Activated T-cell treated with anti-CD3 and anti-CD28 coated beads, Interleukin-2, amount 50 U/mL, for 72 hours (primary cell): ENCODE measurements at places on chromosomes 2 and 18.

DNA sequence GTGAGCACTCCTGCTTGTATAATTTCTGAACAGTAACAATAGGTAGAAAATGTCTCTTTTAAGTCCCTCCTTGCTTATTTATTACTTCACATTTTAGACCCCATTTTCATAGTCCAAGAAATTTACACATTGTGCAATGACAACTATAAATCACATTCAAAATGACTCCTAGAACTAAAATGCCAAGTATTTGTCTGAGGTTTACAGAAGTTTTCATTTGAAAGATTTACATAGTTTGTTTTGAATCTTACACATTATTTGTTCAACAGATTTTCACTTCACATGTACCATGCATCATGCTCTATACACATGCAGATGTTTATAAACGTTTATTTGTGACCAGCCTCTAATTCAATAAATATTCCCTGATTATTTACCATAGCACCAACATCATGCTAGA is 15.7 kb upstream of the TRIB2 start:
- no peak for DNase-seq

- DNase-seq = no peak
Observed at GRCh38 chr2:39476524-39476923, 39.4 kb upstream of the MAP4K3 start.

- DNase-seq = no peak
Observed at GRCh38 chr18:24734058-24734457, 273.6 kb downstream of the HRH4 start.

- no peak for DNase-seq
Observed at GRCh38 chr2:117555965-117556364, 258.5 kb upstream of the DDX18 start.

DNA sequence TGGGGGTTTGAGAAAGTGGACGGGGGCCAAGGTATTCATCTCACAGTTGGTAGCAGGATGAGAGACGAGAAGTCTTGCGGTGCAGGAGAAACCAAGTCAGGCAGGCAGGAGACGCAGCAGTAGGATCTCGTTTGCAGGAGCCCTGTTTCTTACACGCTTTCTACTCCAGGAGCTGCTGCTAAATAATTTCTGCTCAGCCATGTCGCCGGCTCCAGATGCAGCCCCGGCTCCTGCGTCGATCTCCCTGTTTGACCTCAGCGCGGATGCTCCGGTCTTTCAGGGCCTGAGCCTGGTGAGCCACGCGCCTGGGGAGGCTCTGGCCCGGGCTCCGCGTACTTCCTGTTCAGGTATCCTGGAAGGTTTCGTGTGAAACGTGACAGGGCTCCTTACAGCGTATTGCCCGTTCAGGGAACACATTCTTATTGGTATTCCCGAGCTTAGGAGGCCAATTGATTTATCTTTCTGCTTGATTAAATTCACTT is 494 bp downstream of the ANKZF1 start:
- DNase-seq = peak; percentile 68

GRCh38 chr18:12819322-12819721 is 64.7 kb downstream of the PTPN2 start:
- peak; percentile 15 for DNase-seq

GRCh38 chr2:225452677-225453076 is 53.2 kb downstream of the NYAP2 start:
- DNase-seq = no peak

GRCh38 chr2:28393114-28393836 is 617 bp downstream of the FOSL2 start:
- peak; percentile 61 for DNase-seq

- no peak for DNase-seq
Observed at GRCh38 chr2:158464426-158465281, 7.9 kb downstream of the PKP4 start.

GRCh38 chr2:202717598-202718310 is 83.0 kb downstream of the FAM117B start:
- no peak for DNase-seq

GRCh38 chr2:39780825-39781600 is 2.0 kb upstream of the THUMPD2 start:
- DNase-seq = peak; percentile 12

DNA sequence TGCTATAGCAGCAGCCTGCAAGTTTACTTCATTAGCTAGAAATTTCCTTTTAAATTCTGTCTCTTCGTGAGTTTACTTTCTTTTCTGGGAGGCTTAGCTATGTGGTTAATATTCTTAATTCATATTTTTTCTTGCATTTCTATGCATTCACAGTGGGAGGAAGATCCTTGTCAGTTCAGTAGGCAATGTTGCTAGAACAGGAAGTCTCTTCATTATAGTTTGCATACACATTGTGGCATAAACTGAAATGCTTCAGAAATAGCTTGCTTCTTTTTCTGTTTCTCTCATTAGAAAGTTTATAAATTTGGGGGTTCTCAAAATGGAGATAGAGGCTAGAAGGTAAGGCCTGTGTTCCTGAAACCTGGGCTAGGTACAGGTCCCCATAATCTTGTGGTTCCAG is 8.1 kb upstream of the ARHGAP15 start:
- DNase-seq = no peak

- no peak for DNase-seq
Observed at GRCh38 chr18:50879302-50880118, 592 bp downstream of the ME2 start.

GRCh38 chr18:79496978-79497637 is 101.4 kb downstream of the NFATC1 start:
- DNase-seq = no peak

DNA sequence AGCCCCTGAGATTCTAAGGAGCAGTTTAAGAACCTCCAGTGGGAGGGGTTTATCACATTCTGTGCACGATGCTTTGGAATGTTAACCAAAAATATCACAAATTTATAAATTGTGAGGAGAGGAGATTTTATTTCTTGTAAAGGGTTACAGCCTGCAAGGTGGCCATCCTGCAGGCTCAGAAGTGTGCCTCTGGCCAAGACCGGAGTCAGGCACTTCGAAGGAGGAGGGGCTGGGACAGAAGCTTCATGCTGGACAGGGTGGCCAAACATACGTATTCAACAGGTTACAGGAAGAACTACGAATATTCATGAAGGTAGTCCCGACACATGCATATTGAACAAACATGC is 144.1 kb upstream of the NCK2 start:
- DNase-seq = no peak

GRCh38 chr2:238286987-238287736 is 1.2 kb downstream of the PER2 start:
- DNase-seq = peak; percentile 49

GRCh38 chr18:6729247-6730091 is at the start of gene ARHGAP28:
Gene ARHGAP28, plus strand, starts transcription at chr18:6729716. Its CDS starts 106 bp downstream, at chr18:6729822.
- peak; percentile 8 for DNase-seq

DNA sequence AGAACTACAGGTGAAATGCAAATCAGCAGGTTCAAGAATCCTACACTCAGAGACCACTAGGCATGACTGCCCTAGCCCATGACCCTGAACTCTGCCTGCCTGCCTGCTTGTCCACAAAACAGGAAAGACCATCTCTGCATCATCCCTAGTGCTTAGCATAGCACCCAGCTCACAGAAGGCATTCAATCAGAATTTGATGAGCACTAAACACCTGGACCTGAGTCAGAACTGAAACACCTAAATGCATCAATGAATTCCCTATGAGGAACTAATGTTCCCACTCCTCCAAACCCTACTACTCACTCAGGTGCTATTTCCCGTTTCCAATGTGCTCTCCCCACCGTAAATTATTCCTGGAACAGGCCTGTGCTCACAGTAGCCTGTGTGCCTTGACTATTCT is 21.7 kb downstream of the MRPS5 start:
- no peak for DNase-seq

- DNase-seq = no peak
Observed at GRCh38 chr2:79373358-79374130, 139.3 kb upstream of the CTNNA2 start.

DNA sequence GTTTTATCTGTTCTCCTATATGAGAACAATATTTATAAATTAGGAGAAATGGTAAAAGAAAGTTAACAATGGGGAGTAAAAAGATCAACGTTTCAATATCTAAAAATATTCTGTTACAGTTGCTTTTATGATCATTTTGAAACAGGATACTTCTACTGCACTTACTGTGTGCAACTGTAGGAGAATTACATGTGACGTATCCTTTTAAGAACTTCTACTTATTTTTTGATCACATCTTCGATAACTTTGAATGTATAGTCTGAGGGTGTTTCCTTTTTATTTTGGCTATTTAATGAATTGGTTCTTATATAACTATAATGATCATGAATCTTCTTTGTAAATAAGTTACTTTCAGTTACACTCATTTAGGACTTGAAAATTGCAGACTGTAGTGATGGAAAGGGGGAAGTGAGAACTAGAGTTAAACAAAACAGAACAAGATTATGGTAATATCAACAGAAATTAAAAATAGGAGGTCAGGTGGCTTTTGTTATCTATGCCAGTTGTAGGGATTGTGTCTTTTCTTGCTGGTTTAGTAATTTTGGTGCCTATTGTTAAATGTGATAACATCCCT is 109.9 kb downstream of the MSTN start:
- no peak for DNase-seq

GRCh38 chr18:61635901-61636528 is 256.8 kb downstream of the RNF152 start:
- peak; percentile 56 for DNase-seq

- DNase-seq = no peak
Observed at GRCh38 chr18:6939972-6940371, 177.6 kb downstream of the LAMA1 start.

GRCh38 chr2:145845207-145845894 is 1325.4 kb upstream of the ZEB2 start:
- no peak for DNase-seq

DNA sequence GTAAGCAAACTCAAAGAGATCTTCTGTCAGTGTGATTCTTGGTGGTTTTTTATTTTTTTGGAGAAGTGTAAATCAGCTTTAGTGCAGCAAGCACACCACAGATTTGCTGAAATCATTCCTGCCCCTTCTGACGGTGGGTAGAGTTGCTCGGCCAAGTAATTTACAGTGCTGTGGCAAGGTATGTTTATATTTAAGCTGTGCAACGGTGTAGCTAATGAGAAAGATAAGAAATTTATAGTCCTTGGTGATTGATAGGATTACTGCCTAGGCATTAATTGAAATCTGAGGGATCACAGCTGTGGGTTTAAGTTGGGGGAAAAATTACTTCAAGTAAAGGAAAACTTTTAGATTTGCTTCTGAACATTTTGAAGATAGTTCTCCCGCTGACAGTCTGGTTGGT is 286.6 kb downstream of the AGAP1 start:
- DNase-seq = no peak

GRCh38 chr2:173264603-173265366 is 89.9 kb upstream of the CDCA7 start:
- DNase-seq = peak; percentile 27

- DNase-seq = peak; percentile 43
Observed at GRCh38 chr2:98012561-98012991, 16.8 kb upstream of the TMEM131 start.

GRCh38 chr18:74064510-74064909 is 83.1 kb downstream of the FBXO15 start:
- peak; percentile 68 for DNase-seq

GRCh38 chr18:58177004-58177717 is 133.1 kb downstream of the NEDD4L start:
- no peak for DNase-seq

- DNase-seq = no peak
Observed at GRCh38 chr18:71665131-71665530, 879.0 kb downstream of the CBLN2 start.

DNA sequence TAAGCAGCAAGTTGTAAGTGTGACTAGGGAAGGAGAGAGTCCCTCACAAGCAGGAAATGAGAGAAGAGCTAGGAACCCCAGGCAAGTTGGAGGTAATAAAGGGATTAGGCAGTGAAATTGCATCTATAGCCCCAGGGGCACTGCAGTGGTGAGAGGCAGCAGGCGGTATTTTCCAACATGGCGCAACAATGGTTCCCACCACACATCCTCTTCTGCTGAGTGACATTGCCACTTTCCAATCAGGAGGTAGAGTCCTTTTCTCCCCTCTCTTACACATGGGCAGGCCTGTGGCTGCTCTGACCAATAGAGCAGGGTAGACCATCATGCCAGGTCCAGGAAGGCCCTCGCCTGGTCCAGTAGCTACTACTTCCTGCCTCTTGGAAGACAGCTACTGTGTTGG is 86.6 kb downstream of the DNER start:
- no peak for DNase-seq

GRCh38 chr2:121791290-121791689 is 35.8 kb downstream of the TSN start:
- no peak for DNase-seq

- DNase-seq = no peak
Observed at GRCh38 chr18:36798738-36799473, 29.9 kb downstream of the TPGS2 start.

DNA sequence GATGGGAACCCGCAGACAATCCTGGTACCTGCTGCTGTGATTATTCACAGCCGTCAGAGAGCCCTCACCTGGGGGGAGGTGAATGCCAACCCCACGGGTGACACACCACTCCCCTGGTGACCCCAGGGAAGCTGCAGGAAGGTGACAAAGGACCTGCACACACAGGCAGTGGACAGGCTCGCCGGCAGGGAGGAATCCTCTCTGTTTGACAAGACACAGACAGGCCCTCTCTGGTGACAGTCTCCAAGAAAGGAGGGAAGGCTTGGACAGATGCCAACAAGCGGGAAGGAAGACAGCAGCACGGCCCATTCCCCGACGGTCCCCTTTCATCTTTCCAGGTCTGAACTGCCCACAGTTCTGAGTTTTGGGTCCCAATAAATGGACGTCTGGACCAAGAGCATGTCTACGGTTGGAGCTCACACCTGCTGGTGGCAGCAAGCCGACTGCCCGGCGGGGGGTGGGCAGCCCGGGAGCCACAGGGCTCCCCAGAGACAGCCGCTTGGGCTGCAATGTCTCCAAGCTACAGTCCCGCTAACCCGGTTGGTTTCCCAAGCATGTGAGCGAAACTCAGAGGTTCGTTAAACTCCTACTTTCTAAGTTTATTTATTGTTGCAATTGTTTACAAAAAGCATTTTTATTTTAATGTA is 31.8 kb downstream of the HDAC4 start:
- no peak for DNase-seq
